Thymus (tissue), 14 donors: ENCODE measurements at places on chromosomes 16 and 17.
A peak's percentile ranks its signal among the peaks of the same experiment; 100 is the strongest.

- no peak for DNase-seq
Observed at GRCh38 chr16:86066811-86067210, 167.8 kb downstream of the IRF8 start.

GRCh38 chr16:72203401-72203800, 31.4 kb upstream of the PMFBP1 start:
- peak; percentile 24 for DNase-seq

- no peak for DNase-seq
Observed at GRCh38 chr17:40517981-40518380, 16.6 kb upstream of the TNS4 start.

DNA sequence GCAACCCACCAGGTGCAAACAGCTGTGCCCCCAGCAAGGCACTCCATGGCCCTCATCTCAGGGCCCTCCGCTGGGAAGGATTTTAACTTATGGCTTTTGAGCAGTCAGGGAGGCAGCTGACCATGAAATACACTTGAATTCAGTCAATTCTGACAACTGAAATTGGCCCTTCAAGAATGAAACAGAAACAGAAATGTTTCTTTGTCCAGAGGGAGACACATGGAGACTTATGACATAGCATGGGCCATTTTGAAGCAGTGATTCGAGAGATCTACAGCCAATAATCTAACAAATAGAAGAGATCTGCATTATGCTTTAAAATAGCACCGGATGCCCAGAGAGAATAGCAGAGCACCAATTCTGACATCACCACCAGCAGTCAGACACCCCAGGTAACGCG, 7.5 kb downstream of the CACNG1 start:
- DNase-seq = no peak

- no peak for DNase-seq
Observed at GRCh38 chr17:3885271-3885670, 7.6 kb downstream of the CAMKK1 start.

- no peak for DNase-seq
Observed at GRCh38 chr16:57503366-57503765, 17.1 kb upstream of the DOK4 start.

GRCh38 chr16:88047462-88047861, 96.2 kb downstream of the BANP start:
- DNase-seq = no peak

- no peak for DNase-seq
Observed at GRCh38 chr16:67173808-67174705, 3.7 kb downstream of the NOL3 start.

DNA sequence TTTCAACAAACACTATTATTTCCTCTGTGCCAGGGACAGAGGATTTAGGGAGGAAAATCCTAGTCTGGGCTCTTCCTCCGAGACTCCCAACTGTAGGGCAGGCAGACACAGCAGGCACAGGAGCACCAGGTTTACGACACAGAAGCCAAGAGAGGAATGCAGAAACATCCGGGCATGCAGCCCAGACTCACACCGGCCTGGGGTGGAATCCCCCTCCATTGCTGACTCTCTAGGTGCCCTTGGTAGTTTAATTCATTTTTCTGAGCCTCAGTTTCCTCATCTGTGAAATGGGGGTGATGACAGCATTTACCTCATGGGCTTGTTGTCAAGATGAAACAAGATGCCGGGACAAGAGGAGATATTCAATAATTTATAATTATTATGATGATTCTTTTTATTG, 14.9 kb downstream of the CA4 start:
- no peak for DNase-seq

DNA sequence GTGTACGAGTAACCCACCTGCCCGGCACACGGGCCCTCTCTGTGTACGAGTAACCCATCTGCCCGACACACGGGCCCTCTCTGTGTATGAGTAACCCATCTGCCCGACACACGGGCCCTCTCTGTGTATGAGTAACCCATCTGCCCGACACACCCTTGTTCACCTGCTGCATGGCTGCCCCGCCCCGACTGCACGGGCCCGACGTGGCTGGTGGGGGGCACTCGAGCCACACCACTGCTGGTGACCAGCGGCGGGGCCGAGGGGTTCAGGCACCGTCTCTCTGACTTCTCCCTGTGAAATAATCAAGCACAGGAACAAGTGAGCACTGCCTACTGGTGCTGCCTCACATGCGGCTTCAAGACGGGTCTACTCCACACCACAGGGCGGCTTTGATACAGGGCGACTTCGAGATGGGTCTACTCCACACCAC, 22.1 kb downstream of the MAP1LC3B start:
- no peak for DNase-seq

GRCh38 chr16:67294938-67295361, 15.6 kb downstream of the PLEKHG4 start:
- no peak for DNase-seq

DNA sequence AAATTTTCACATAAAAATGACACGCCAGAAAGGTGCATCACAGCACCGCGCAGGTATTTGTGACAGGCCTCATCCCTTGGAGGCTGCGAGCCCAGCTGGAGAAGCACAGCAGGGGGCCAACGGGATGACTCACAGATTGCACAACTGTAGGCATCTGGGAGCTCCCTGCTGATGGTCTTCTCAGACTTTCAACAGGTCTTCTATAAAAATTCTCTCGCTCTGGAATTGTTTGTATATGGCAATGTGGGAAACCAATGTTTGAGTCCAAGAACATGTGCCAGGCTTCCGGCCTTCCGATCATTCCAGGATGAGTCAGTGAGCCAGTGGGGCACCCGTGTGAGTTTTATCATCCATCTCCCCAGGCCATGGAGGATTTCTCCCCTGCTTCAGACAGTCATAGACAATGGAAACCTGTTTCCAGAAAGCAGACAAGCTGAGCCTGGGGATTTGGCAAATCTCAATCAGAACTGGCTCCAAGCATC, 24.1 kb upstream of the ADORA2B start:
- no peak for DNase-seq

DNA sequence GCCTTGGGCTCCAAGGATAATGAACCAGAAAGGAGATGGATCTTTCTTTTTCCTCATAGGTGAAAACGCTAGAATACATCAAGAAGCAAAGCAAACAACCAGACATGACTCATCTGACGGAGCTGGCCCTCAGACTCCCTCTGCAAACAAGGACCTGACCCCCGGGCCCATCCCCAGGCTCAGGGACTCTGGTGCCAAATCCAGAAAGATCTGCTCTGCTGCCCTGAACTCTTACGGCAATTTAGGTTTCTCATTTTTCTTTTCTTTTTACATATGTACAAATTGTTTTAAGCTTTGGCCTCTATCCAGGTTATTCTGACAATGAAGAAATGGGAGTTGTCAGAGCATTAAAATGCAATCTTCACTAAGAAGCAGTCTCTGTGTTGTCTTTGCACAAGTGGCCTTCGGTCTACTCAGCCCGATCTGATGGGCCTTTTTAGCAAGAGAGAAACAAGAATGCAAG, 17.7 kb downstream of the KNOP1 start:
- no peak for DNase-seq

- DNase-seq = no peak
Observed at GRCh38 chr17:34235389-34236028, 19.6 kb upstream of the CCL2 start.

DNA sequence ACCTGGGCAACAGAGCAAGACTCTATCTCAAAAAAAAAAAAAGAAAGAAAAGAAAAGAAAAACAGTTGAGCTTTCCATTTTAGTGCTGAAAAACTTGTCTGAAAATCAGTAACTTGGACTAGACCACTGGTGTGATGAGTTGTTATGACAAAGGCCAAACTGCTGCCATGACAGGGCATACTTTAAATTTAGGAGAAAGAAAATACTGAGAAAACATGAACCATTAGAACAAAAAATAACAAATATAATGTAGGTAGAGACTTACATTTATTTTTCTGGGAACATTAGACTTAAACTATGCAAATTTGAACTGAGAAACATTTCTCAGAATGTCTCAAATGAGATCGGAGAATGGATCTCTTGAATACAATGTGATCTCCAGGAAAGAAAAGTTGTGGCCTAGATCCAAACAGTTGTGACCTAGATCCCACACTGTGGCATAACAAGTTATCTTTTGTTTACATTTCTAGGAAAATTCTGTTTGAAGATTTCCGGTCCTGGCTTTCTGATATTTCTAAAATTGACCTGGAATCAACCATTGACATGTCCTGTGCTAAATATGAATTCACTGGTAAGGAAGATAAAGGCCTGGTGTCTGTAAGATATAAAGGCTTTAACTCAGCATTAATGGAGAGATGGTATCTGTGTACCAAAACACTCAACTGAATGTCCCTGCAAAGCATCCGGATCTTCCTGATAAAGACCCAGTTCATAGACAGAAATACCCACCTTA, 10.9 kb downstream of the OGFOD1 start:
- no peak for DNase-seq

DNA sequence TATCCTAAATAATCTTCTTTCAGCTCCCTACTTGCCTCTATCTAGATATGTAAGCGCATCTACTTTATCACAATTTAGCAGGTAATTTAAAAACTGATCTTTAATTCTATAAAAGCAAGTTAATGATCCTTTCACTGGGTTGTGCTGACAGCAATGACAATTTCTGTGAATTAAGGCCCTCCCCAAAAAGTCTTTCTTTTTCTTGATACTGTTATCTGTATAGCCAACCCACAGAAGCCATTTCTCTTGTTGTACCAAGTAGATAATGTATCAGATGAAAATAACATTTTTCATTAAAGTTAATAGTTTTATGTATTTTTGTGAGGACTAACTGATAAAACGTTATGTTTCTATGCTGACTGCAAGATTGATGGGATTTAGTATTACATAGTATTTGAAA, 3.8 kb downstream of the ZPBP2 start:
- no peak for DNase-seq

DNA sequence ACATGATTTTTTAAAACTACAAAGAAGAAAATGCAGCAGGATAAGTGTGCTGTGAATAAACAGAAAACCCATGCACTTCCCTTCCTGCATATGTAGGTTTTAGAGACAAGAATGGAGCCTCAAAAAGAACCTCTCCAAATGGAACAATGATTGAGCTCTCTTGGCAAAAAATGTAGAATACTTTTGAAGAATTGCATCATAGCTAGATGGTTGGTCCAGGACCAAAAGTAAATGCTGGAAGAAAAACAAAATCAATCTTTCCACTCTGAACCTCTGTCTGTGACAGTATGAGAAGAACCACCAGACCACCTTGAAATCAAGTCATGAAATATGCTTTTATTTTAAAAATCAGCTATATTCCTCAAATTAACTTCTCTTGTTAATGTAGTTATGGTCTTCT, 17.5 kb downstream of the HELZ start:
- no peak for DNase-seq

DNA sequence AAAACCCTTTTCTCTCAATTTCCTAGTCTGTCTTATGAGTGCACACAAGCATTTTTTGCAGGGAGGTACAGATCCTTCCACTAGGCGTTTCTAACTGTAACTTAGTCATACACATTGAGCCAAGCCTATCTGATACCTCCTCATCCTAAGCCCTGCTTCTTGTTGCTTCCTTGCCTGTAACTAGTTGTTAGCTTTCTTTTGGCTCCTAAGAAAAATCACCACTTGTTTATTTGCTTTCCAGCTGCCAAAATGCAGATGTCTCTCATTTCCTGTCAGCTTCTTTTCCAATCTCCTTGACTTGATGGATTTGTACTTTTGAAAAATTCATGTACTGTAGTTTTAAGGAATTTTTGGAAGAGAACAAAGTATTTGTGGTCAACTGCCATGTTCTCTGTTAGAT, 73.7 kb downstream of the TNRC6C start:
- no peak for DNase-seq

DNA sequence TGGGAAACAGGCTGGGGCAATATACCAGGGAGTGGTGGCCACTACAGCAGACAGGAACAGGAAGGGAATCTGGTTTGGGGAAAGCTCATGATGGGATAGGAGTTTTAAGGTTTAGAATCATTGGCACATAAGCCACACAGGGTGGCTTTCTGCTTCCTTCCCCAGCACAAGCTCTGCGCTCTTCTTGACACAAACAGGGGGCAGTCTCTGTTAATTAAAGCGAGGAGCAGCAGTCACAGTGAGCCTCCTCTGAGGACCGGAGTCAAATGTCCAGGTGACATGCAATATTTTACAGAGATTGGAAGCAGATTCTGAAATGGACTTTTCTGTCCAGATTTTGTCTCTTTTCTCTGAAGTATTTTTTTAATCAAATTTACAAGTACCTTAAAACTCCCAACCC, 2.8 kb upstream of the SHISA9 start:
- DNase-seq = no peak

DNA sequence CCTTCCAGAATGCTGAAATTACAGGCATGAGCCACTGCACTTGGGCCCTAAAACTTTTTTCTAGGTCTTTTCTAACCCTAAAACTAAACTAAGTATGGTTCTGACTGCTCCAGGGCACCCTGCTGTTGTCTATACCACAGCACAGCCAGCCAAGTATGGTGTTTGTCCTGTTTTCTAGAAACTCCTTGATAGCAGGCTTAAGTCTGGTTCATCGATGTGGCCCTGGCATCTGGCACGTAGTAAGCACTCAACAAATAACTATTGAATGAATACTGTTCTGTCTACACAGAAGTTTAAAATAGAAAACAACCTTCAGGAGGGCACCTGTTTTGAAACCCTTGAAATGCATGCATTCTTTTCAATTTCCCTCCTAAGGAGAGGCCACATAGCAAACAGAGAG, 44.5 kb upstream of the AKAP1 start:
- DNase-seq = no peak

- DNase-seq = peak; percentile 37
Observed at GRCh38 chr16:87062569-87063442, 254.4 kb downstream of the C16orf95 start.

DNA sequence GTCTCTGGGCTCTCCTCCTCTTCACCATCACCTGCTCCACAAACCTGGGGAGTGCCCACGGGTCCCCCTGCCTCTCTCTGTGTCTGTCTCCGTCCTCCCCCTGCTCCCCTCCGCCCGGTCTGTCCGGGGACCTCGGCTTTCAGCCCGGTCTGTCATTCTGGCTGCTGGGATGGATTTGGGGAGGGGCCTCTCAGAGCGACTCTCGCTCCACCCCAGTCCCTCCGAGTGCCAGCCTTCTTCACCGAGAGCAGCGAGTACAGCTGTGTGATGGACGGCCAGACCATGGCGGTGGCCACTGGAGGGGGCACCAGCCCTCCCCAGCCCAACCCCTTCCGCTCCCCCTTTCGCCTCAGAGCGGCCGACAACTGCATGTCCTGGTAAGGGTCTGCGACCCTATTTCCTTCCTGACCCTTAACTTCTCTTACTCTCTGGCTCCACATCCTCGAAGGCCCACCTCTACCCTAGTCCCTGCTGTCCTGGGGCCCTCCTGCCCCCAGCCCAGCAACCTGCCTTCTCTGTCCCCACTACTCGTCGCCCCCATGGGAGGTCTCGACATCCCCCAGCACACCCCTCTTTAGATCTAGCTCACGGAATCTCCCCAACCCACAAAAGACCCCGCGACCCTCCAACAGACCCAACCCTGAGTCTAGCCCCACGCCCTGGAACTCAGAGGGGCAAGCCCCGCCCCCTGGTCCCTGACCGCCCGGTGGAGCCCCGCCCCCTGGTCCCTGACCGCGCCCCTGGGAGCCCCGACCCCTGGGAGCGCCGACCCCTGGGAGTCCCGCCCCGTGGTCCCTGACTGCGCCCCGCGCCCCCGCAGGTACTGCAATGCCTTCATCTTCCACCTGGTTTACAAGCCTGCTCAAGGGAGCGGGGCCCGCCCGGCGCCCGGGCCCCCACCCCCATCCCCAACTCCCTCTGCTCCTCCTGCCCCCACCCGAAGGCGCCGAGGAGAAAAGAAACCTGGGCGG, 5.6 kb upstream of the CXCL16 start:
- no peak for DNase-seq
